ENCODE measurements at places on chromosomes 16 and 17. TPM values are rescaled to one million over a fixed set of nuclear protein-coding genes. Genes with fewer than 3 reads are reported as not detected.

- DNase-seq: no peak
Measured at GRCh38 chr17:75891022-75891604, 5.6 kb downstream of the TRIM65 start.

DNA sequence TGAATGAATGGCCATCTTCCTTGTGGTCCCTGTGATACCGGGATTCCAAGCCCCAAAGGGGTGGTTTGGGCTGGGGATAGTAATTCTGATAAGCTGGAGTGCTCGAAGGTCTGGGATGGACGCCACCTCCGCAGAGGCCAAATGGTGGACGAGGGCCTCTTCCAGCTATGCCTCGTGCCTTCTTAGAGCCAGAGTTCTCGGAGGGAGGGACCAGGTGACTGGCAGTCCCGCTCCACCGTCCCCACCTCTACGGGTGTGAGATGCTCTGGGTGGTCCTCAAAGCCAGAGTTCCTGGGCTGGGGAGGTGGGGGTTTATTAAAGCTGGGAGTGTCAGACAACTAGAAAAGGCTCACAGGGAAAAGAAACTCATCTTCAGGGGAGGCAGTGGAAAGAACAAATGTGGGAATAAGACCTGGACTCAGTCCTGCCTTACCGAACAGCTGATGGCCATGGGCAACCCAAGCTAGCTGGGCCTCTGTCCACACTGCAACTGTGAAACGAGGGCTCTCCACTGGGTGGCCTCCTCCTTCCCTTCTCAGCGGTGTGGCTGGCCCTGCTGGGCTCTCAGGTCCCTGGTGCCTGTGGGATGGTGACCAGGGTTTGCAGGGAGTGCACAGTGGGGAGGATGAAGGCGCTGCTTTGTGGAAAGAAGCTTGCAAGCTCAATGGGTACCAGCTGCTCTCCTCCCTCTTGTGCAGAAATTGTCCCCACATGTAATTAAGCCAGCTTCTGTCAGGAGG, 75.2 kb downstream of the N4BP1 start:
- DNase-seq: no peak

GRCh38 chr17:67055811-67056745, 11.7 kb downstream of the CACNG1 start:
- DNase-seq: no peak

GRCh38 chr17:13953841-13954240, 115.5 kb upstream of the COX10 start:
- DNase-seq: no peak

- DNase-seq: no peak
Measured at GRCh38 chr17:38879878-38880665, 10.2 kb downstream of the LASP1 start.

DNA sequence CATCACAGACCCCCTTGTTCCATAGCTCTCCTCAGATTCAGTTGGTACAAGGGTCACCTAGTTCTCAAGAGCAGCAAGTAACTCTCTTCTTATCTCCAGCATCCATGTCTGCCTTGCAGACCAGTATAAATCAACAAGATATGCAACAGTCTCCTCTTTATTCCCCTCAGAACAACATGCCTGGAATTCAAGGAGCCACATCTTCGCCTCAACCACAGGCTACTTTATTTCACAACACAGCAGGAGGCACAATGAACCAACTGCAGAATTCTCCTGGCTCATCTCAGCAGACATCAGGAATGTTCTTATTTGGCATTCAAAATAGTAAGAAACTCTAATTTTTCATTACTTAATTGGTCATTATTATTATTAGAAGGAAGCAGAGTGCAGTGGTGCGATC, 32.4 kb downstream of the NQO1 start:
- no peak for DNase-seq

GRCh38 chr16:74501484-74502478, 80.5 kb upstream of the CLEC18B start:
- no peak for DNase-seq

DNA sequence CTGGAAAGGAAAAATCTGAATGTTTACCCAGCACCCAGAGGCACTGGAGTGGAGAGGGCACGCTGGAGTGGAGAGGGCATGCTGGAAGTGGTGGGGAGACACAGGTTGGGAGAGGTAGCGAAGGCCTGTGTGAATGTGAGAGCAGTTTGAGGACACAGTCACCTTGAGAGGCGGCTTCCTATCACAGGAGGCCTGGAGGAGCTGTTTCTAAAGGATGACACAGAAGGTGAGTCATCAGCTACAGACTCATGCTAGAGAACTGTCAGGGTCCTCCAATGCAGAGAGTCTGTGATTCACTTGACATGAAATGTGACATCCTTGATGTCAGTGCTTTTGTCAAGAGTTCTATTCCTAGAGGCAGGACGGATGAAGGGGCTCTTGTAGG, 13.8 kb downstream of the CTRL start:
- no peak for DNase-seq

DNA sequence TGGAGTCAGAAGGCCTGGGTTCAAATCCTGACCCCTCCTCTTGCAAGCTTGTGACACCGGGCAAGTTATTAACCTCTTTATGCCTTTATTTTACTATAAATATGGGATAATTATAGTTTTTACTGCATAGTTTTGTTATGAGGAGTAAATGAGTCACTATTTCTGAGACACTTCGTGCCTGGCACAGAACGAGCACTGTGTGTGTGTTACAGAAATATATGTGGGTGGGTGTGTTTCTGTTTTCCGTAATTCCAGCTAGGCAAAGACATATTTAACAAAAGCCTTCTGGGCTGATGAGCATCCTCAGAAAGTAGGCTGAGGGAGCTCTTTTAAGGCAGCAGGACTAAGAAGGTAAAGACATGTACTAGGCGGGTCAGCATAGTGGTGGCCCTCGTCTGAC, 417.9 kb downstream of the MAF start:
- no peak for DNase-seq

DNA sequence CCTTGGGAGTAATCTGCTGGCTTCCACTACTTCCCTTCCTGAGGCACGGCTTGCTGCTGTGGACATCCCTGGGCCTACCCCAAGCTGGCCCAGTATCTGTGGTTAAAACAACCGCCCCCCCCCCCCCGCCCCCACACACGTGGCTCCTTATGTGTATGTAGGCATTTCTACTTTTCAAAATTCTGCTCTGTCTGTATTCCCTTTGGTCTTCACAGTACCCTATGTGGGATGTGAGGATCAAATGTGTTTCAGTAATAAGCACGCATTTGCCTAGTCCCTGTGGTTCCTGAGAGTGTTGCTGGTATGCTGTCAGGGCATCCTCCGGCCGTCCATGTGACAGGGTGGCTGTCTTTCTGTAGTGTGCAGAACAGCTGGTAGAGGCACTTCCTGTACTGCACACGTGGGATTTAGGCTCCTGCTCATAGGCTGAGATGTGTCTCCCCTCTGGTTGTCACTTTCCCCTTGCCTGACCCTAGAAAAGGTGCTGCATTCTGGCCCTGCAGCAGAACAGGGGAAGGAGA, 2.2 kb downstream of the NT5M start:
- no peak for DNase-seq

DNA sequence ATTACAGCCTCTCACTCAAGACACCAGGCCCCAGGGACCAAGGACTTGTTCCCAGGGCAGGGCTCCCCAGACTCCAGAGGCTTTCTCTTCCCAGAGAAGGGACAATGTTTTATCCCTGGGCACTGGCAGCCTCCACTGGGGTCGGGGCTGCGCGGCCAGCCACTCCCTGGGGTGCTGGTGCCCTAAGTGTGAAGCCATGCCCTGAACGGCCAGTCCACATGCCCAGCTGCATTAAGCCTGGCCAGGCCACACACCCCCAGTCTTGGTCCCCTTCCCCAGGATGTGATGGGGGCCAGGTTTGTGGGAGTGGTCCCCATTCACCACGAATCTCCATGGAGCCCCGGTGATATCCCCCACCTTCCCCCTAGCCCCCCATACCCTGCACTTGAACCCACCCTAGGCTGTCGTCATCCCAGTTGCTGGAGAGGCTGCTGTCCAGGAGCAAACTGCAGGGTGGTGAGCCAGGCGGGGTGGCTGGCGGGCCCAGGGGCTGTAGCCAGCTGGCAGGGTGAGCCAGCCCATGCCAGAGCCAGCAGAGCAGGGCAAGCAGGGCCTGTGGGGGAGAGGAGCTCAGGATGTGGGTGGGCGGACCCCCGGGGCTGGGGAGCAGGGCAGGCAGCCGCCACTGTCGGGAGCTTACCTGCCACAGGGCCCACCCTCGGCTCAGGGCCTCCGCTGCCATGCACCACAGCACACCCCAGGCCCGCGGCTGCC, 4.6 kb downstream of the PAQR4 start:
- DNase-seq: no peak

DNA sequence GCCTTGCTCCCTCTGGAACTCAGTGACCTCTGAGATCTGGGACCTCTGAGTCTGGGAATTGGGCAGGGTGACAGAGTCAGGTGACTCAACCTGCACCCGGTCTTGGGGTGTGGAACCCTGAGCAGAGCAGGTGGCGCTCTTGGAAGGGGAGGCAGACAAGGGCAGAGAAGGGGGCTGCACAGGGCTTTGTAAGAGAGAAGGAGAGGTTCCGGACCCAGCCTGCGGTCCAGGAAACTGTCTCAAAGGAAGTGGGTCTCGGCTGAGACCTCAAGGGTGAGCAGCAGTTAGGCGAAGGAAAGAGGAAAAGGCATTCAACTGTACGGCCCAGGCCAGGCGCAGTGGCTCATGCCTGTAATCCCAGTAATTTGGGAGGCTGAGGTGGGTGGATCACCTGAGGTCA, 10.0 kb upstream of the RIPOR1 start:
- DNase-seq: no peak

DNA sequence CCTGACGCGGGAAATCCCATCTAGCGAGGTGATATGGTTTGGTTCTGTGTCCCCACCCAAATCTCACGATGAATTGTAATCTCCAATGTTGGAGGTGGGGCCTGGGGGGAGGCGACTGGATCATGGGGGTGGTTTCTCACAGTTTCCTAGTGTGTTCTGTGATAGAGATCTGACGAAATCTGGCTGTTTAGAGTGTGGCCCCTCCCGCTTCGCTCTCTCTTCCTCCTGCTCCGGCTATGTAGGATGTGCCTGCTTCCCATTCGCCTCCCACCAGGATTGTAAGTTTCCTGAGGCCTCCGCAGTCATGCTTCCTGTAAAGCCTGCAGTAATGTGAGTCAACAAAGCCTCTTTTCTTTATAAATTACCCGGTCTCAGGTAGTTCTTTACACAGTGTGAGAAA, 31.6 kb downstream of the IFT140 start:
- no peak for DNase-seq

DNA sequence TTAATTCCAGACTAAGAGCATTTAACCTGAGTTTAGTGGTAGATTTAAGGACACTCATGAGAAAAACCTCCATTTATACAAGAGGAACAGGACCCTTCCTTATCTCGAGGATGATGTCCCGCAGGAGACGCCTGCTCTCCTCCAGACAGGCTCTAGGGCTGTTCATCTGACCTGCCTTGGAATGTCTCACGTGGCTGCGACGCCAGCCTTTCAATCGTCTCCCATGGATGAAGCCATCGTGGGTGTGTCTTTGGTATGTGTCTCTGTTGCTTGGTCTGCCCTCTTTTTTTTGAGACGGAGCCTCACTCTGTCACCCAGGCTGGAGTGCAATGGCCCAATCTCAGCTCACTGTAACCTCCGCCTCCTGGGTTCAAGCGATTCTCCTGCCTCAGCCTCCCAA, 16.5 kb downstream of the CHMP6 start:
- DNase-seq: no peak

- no peak for DNase-seq
Measured at GRCh38 chr17:13575922-13576419, 25.8 kb downstream of the HS3ST3A1 start.

The CDH16 gene
- 0.14 TPM for total RNA-seq
